ENCODE measurements at places on chromosomes 12 and 14.

DNA sequence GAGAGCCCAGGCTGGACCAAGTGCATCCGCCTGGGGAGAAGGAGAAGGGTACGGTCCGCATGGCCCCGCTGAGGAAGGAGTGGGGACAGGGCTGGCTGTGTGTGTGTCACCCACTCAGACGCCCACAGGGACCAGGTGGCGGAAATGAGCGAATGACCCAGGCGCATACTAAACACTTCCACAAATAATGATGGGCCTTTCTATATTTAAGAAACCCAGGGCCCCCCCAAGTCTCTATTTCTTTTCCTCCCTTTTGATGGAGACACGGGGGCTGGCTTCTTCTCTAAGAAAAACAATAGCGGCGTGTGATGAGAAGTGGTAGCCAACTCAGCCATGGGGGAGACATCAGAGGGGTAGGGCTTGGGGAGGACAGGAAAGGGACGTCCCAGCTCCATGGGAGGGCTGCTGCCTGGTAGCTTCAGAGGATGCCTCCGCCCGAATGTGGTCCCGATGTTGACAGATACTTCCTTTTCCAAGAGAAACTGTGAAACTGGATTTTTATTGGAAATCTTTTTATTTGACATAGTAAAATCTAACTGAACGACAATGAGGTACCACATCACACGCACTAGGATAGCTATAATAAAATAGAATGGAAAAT is 6.3 kb upstream of the MAP1LC3B2 start:
- no peak for DNase-seq

DNA sequence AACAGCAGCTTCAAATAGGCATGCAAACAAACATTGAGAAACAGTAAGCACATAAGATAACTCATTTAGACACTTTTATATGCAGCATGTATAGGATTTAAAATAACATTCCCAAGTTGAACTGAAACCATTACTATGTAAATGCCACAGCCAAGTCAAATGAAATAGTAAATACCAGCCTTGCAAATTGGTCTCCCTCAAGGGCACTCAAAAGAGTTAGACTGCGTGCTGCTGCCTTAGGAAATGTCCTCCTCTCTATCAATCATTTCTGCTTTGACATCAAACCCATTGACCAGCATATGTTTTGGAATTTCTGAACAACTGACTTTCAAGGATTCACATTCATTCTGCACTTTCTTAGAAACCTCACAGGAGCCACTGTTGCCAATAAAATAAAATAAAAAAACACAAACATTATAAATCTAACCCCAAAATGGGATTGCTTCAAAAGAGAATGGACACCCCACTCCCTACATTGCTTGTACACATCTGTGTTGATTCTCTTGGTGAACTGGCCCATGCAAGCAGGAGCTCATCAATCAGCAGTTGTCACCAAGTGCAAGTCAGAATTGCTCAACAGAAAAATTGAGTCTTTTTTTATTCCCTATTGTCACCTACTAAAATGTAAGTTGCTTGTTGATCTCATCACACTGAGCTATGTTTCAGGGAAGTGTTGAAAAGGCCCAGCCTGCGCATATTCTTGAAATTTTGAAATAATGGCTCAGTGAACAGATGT is 256.2 kb downstream of the DAD1 start:
- no peak for DNase-seq

- DNase-seq, result no peak
Observed at GRCh38 chr12:54024581-54025305, 3.5 kb upstream of the HOXC6 start.

GRCh38 chr12:53493610-53494391 is 5.5 kb downstream of the MAP3K12 start:
- no peak for DNase-seq

GRCh38 chr12:15278816-15279658 is 43.3 kb upstream of the PTPRO start:
- DNase-seq, result peak; percentile 87

DNA sequence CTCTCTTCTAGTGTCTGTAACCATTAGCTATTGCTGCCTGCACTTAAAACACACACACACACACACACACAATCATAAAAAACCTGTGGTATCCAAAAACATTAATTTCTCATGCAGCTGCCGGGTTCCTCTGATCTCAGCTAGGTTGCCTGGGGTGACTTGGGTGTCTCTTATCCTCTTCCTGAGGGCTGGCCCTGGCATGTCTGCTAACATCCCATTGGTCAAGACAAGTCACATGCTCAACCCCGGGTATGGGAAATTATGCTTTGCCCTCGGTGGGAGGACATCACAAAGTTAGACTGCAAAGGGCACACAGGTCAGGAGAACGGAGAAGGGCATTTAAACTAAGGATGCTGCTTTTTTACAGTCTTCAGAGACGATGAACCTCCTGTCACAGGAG is 55.7 kb downstream of the TRPV4 start:
- peak; percentile 59 for DNase-seq

DNA sequence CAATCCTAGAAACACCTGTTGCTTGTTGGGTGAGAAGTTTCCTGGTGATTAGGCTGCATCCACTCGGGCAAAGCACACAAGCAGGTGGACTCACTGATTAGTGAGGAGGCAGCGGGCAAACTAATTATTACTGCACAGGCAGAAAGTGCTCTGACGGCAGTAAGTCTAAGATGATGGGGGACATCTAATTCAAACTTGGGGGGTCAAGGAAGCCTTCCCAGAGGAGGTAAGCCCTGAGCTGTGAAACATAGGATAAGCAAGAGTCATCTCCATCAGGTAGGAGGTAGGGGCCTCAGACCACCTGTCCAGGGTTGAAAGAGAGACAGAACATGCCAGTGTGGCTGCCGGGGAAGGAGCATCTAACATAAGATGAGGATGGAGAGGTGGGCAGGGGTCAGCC is 1578.4 kb upstream of the TMEM132C start:
- DNase-seq, result no peak

All from foreskin keratinocyte (primary cell).